ENCODE measurements at places on chromosomes 16 and 17. TPM values are rescaled to one million over a fixed set of nuclear protein-coding genes. Genes with fewer than 3 reads are reported as not detected.

DNA sequence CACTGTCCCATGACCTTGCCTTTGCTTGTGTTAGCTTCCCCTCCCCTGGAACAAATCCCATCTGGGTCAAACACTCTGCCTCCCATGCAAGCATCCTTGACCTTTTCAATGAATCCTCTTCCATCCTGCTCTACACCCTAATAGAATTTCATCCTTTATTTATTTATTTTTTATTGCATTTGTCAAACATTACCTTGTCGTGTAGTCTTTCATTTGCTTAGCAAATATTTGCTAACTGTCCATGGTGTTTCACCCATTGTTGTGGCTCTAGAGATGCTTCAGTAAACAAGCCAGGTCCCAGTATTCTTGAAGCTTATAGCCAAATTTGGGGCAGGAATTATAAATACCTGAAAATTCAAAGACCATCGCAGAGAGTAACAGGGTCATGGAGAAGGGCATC, 51.0 kb upstream of the MRTFB start:
- H3K27me3 ChIP-seq = no peaks in the 10 kb centered on the region
- DNase-seq = no peak
- no peak overlapping the region for H3K4me3 ChIP-seq
- H3K36me3 ChIP-seq = no peaks in the 10 kb centered on the region
- no peak overlapping the region for H3K27ac ChIP-seq

GRCh38 chr16:1282324-1282973, 26.6 kb downstream of the TPSD1 start:
- DNase-seq = no peak
- peaks cover 7% of the 10 kb centered on the region for H3K4me1 ChIP-seq
- no peak overlapping the region for H3K27ac ChIP-seq
- no peaks in the 10 kb centered on the region for H3K36me3 ChIP-seq
- H3K27me3 ChIP-seq = peaks cover 7% of the 10 kb centered on the region
- H3K4me3 ChIP-seq = no peak overlapping the region

- peaks cover 1% of the 10 kb centered on the region for H3K36me3 ChIP-seq
- peaks cover 8% of the 10 kb centered on the region for H3K4me1 ChIP-seq
- peaks cover 1% of the 10 kb centered on the region for H3K27me3 ChIP-seq
Measured at GRCh38 chr17:7956228-7956965, 24.4 kb downstream of the CNTROB start.

DNA sequence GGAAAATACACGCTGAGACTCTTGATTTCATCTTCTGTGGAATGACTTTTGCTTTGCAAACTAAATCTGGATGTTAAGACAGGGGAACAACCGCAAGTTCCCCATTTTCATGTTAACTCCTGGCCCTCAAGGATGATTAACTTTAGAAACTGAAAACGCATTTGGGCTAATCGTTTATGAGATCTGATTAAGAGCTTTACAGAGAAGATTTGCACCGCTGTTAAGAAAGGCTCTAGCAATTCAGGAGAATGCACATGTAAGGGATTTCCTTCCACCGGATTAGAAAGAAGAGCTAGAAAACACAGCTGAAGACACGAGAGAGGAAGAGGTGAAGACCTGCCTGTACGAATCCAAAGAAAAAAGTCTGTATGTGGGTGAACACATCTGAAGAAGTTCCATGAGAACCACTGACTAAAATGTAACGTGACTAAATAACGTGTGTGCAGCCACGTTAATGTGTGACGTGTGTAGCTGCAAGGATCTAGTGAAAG, 106.4 kb downstream of the YPEL2 start:
- H3K4me3 ChIP-seq = no peak overlapping the region
- H3K4me1 ChIP-seq = peaks cover 46% of the 10 kb centered on the region
- H3K27ac ChIP-seq = no peak overlapping the region
- no peak for DNase-seq

The GSG1L gene
- 0.38 TPM for total RNA-seq

The CCL1 gene
- not detected for total RNA-seq

The ADAM11 gene
- total RNA-seq = 0.62 TPM
